ENCODE measurements at places on chromosomes 1 and 21.

- no peak for DNase-seq
Observed at GRCh38 chr1:100184536-100184935, 6.5 kb upstream of the LRRC39 start.

- no peak for DNase-seq
Observed at GRCh38 chr1:113194846-113195830, 122.1 kb downstream of the LRIG2 start.

DNA sequence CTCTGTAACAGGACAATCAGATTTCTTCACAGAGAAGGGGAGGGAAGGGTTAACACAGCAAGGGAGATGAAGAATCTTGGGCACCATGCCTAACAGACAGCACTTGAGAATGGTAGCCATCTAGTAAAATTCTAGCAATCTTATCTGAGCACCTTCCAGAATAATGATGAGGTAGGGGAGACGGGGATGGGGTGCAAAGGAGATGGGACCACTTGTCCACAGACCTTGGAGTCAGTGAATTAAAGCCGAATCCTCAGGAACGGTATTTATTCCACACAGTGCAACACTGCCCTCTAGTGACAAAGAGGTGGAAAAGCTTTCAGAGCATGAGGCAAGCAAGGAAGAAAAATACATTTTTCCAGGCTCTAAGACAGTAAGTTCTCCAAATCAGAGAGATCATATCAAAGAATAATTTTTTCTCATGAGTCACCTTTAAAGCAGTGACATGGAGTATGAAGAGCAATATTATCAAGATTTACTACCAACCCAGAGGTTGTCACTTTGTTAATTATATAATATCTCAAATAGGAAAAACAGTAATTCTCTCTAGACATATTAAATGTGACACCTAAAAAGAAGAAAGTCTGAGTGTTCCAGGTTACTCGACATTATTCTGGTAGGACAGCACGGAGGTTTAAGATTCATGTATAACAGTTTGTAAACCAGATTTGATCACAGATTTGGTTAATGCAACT lies 43.3 kb upstream of the LPAR3 start:
- no peak for DNase-seq

DNA sequence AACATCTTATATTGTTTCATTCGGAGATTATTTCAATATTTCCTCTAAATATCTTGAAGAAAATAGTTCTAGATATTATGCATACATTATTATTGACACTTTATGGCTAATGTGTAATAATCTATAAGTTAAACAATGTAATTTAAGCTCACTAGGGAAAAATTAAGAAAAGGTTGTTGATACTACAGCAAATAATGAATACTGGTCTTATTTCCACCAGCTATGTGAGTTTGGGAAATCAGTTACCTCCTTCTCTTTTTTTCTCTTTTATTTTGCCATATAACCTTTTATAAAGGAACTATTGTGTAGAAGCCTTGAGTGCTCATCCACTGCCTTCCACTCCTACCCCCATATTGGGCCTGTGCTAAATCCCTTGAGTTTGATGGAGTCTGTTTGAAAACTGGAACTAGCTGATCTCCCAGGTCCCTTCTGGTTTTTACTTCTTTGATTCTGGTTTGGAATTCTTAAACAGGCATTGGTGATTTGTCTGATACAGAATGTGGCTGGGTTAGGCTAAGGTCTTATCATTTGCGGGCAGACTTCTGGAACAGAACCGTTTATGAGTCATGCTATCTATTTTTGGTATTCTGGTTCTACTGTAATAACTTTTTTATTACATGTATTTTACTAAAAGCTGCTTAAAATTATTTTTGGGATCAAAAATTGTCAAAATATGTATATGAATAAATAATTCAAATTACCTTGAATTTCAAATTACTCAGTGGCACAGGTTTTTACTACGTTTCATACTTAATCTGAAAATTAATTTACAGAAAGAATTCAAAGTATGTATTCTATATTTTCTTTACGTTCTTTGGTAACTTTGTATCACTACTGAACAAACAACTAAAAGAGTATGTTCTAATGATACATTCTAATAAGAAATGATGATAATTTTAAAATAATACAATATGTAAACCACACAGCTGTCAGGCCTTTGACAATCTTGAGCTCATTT lies 5.0 kb upstream of the CDC14A start:
- DNase-seq: no peak

GRCh38 chr1:235424092-235424491 lies 56.9 kb downstream of the TBCE start:
- DNase-seq: no peak

DNA sequence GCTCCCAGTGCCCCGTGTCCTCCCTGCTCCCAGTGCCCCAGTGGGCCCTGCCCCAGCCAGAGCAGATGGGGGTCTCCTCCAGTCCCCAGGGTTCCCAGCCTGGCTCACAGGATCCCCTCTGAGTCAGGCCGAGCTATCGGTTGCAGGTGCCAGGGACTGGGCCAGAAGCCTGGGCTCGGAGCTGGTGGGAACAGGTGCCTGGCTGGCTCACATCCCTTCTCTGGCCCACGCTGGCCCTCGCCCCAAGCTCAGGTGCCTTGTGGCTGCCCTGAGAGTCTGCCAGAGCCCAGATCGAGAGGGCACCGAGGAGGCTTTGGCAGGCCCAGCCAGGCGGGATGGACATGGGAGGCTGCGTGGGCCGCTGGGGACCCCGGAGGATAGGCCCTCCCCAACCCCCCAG lies 18.9 kb downstream of the PLCH2 start:
- DNase-seq: no peak

GRCh38 chr1:211781260-211781659 lies 49.3 kb downstream of the LPGAT1 start:
- no peak for DNase-seq

DNA sequence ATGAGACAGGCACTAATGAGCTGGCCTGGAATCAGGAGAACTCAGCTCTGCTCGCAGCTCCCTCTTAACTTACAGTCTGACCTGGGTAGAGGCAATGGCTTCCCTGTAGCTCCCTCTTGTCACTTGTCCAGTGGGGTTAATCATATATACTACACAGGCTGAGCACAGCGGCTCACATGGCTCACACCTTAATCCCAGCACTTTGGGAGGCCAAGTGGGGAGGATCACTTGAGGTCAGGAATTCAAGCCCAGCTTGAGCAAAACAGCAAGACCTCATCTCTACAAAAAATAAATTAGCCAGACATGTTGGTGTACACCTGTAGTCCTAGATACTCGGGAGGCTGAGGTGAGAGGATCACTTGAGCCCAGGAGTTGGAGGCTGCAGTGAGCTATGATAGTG lies 4.2 kb downstream of the S100A6 start:
- no peak for DNase-seq

GRCh38 chr1:168842916-168843315 lies 113.9 kb upstream of the DPT start:
- DNase-seq: no peak

- DNase-seq: no peak
Observed at GRCh38 chr1:87899746-87900145, 571.1 kb downstream of the LMO4 start.

DNA sequence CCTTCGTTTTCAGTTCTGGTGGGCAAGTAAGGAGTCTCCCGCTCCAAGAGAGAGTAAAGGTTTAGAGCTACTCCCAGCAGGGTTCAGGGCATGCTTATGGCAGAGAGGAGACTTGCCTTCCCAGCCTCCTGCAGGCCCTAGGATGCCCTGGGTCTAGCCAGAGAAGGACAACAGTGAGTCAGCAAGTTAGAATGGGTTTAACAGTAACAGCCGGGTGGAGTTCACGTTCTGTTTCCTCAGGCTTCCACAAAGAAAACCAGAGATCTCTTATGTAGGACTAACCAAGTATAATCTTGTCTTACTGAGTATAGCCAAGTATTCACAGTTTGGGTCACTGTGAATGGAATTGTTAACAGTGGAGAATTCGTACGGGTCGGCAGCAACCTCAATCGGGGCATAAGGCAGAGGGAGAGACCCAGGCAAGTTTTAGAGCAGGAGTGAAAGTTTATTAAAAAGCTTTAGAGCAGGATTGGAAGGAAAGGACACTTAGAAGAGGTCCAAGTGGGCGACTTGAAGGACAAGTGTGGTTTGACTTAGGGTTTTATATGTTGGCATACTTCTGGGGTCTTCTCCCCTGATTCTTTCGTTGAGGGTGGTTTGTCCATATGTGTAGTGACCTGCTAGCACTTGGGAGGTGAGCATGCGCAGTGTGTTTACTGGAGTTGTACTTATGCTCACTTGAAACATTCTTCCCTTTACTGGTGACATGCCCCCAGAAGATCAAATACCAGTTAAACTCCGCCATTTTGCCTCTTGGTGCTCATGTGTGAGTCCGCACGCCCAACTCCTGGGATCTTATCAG lies 4.5 kb downstream of the OVAAL start:
- no peak for DNase-seq
